Central memory CD4-positive, alpha-beta T cell (primary cell): ENCODE measurements at places on chromosomes 1 and 21.

DNA sequence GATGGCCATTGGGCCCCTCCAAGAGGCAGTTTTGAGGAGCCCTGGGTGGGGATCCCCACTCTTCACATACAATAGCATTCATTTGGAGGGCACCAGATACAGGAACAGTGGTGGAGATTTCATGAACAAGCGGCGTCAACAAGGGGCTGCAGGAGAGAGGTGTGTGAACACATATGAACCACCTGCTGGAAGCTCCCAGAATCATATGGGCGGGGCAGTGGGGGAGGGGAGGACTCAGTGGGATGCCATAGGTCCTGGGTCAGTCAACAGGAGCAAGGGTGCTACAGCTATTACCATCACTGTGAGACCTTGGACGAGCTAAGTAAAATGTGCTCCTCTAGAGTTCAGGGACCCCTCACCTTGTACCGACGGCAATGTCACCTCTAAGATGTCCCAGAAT lies 100.4 kb upstream of the IRF2BP2 start:
- no peak for DNase-seq

DNA sequence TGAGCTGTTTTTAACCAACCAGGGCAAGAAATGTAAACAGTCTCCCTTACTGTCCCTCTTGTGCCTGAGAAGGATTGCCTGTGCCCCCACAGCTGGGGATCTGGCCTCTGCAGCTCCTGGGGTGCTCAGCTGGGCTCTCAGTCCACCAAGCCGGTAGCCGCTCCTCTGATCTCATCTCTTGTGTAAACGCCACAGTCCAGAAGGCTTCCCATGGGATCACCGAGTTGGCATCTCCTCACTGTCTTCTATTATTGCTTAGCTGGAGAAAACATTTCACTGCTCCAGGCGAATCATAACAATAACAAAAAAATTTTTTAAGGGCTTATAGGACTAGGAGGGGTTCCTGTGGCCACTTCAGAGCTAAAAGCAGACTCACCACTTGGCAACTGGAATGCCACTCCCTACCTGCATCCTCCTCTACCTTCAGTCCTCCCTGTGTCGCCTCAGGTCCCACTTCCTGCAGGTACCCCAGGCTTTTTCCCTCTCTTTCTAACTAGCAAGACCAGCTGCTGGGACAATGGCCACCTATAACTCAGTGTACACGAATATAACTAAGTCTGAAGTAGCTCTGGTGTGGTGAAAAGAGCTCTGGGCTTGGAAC lies 75.8 kb downstream of the ATP1A1 start:
- no peak for DNase-seq

DNA sequence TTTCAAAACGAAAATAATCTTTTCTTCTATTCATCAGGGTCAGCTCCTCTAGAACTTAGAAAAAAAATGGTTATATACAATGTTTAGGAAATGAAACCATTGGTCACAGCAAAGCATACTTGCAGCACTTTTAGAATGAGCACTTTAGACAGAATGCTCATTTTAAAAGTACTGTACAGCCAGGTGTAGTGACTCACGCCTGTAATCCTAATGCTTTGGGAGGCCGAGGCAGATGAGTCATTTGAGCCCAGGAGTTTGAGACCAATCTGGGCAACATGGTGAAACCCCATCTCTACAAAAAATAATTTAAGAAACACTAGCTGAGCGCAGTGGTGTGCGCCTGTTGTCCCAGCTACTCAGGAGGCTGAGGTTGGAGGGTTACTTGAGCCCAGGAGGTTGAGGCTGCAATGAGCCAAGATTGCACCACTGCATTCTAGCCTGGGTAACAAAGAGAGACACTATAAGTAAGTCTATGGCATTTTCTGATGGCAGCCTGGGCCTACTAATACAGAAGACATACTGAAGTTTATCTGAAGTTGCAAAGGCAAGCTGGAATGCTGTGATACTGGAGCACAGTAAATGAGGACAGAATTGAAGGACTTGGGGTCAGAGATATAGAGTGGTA lies 48.9 kb upstream of the ZNF326 start:
- DNase-seq: no peak

DNA sequence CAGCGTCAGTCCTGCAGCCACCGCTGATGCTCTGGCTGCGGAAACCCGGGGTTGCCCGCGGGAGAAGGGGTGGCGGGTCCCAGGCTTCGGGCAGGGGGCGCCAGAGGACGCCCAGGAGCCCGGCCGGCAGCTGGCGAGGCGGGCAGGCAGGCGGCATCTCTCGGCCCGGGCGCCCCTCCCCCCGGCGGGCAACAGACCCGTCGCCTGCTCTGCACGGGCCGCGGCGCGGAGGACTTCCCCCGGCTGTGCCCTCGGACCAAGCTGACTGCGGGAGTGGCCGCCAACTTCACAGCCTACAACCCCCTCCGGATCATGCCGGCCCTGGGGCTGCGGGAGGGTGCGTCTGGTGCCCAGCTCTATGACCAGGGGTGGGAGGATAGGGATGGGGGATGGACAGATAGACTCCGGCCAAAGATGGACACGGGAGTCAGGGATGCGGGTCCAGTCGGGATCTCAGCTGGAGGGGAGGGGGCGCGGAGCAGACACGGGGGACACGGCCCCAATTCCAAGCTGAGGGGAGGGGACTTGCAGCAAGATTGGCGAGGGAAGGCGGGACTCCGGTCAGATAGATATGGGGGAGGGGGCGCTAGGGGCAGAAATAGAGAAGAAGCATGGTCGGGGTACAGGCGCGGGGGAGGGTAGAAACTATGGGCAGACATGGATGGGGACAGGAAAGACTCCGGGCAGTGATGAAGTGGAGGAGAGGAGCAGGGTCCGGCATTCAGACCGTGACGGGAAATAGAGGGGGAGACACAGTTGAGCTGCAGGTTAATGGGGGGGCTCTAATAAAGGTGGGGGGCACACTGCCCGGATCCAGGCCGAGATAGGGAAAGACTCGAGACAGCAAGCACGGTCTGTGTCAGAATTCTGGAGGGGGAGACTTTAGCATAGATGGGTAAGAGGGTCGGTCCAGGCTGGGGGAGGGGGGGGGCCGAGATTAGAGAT lies 1.1 kb downstream of the ADGRB2 start:
- DNase-seq: peak; percentile 64

DNA sequence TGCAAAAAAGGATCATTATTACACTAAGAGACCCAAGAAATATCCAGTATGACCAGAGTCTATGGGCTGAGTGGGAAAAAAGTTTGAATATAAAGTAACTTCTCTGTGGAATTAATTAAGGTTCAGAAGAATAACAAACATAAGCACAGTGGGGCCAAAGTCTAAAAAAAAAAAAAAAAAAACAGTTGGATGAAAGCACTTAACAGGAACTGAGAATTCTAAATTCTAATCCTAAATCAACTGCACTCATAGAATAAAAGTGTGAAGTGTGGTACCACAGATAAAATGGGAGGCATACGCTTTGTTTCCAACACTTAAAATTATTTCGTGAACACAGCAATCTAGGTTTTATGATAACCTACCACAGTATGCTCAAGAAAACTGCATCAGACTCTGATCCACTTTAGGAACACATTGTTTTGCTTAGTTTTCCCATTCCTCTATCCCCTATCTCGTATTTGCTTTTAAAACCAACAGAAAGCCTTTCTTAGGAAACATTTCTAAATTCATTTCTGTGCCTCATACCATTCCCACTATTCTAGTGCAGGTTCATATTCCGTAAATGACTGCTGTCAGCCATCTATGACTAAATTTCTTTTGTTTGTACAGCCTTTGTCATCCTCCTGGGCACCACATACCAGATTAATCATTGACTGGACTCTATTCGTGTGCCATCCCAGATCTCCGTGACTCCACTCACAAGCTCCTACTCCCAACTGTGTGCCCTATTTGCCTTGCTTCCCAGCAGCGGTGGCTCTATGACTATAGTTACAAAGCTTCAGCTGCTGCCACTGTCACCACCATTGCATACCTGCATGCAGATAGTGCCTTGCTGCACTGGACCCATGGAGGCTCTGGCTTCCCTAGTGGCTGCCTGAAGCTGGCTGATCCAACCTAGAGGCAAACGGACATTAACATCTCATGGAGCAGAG lies 24.9 kb downstream of the CHML start:
- no peak for DNase-seq

DNA sequence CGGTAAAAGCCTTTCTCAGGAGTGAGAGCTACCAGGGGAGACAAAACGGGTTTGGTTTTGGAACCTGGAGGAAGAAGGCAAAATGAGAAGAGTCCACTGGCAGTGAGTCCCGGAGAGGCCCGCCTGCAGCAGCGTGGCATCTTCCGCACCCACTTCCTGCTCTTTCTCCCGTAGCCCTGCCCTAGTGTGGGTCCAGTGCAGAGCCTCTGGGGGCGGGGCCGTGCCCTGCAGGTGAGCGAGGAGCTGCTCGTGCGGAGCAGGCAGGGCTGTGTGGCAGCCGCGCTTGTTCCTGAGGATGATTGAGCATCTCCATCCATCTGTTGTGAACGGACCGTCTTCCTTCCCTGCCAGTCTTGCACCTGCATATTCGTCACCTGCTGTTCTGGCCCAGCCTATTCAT lies 66.5 kb downstream of the PEX14 start:
- no peak for DNase-seq

DNA sequence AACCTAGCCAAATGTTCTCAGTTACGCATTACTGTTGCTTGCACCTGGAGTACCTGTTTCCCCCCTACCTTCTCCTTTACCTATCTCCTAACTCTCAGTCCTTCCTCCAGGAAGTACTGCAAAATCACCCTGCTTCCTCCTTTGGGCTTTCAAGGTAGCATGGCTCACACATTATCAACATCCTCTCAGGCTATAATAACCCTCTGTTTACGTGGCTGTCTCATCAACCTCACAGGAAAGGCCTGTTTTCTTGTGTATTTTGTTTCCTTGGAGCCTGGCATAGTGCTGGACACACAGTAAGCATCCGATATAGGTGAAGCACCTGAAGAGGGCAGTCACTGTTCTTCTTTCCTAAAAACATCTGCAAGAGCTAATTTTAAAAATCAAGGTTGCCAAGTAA lies 32.7 kb upstream of the ANGPTL7 start:
- no peak for DNase-seq

DNA sequence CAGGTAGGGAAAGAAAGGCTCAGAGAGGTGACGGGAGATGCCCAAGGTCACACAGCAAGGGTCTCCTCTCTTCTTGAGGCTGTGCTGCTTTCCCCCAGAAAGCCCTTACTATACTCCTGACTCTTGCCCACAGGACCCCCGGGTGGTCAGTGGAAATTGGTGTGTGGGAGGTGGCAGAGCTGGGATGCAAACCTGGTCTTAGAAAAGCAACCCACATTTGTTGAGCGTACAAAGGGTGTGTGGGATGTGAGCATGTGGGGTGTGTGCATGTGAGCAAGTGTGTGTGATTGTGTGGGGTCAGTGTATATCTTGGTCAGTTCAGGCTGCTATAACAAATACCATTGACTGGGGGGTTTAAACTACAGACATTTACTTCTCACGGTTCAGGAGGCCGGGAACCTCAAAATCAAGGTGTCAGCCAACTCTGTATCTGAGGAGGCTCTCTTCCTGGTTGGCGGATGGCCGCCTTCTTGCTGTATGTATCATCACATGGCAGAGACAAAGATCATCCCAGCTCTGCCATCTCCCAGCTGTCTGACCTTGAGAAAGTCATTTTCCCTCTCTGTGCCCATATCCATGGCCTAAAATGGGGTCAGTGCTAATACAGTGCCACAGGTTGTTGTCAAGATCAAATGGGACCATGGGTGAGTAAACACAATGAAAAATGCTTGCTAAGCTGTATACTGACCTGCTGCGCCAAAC lies 268.5 kb downstream of the PTPRU start:
- DNase-seq: no peak

- DNase-seq: peak; percentile 57
These were observed at the start of gene PYHIN1 for GRCh38 chr1:158931055-158931737. PYHIN1 (plus strand) TSS chr1:158931552; CDS start chr1:158936911, 5,359 bp downstream.

- DNase-seq: no peak
These were observed 43.6 kb upstream of the GUCA2B start for GRCh38 chr1:42109600-42109999.

GRCh38 chr1:1026599-1027413 lies 6.9 kb downstream of the AGRN start:
- DNase-seq: no peak

DNA sequence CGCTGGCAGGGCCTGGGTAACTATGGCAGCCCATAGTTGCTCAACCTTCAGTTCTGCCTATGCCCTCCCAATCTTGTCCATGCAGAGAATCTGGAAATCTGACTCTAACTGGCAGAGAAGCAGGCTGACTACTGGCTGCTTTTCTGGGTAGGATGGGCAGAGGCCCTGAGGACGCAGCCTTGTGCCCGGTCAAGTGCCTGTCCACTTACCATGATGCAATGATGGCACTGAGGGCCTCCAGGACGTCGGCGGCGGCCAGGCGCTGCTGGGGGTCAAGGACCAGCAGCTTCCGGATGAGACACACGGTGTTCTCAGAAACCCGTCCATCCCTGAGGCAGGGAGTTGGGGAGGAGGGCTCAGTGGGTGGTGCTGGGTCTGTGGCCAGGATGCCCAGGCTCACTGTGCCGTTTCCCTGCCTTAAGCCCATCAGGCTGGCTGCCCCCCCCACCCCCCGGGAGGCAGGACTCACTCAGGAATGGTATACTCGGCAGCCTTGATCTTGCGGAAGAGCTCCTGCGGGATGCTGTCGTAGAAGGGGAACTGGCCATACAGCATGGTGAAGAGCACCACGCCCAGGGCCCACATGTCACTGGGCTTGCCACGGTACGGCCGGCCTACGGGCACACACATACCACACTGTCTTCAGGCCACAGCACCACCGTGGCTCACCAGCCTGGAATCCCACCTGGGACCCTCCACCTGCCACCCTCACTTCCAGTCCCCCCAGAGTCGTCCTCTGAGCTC lies 20.4 kb upstream of the EVA1B start:
- no peak for DNase-seq

GRCh38 chr1:12276225-12276624 lies 46.4 kb downstream of the VPS13D start:
- DNase-seq: peak; percentile 16

GRCh38 chr1:117644696-117645311 lies 39.0 kb downstream of the TENT5C start:
- DNase-seq: no peak

GRCh38 chr1:54794451-54795355 lies 6.4 kb downstream of the TTC22 start:
- DNase-seq: no peak

DNA sequence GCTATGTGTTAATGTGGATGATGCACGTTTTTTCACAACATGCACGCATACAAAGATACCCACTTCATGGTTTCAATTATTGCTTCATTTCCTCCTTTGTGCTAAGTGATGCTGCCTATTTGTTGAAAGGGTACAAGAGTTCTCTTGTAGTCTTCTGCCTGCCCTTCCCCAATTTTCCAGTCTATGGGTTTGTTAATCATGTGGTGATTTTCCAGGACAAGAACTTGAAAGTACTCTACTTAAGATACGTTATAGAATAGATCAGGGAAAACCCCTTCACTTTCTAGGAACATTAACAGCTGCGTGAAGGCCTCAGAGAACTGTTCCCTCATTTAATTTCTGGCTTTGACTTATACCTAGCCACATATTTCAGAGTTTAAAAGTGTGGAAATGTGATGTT lies 52.1 kb upstream of the SLC44A3 start:
- no peak for DNase-seq
